ENCODE measurements at places on chromosomes 11 and 22.

DNA sequence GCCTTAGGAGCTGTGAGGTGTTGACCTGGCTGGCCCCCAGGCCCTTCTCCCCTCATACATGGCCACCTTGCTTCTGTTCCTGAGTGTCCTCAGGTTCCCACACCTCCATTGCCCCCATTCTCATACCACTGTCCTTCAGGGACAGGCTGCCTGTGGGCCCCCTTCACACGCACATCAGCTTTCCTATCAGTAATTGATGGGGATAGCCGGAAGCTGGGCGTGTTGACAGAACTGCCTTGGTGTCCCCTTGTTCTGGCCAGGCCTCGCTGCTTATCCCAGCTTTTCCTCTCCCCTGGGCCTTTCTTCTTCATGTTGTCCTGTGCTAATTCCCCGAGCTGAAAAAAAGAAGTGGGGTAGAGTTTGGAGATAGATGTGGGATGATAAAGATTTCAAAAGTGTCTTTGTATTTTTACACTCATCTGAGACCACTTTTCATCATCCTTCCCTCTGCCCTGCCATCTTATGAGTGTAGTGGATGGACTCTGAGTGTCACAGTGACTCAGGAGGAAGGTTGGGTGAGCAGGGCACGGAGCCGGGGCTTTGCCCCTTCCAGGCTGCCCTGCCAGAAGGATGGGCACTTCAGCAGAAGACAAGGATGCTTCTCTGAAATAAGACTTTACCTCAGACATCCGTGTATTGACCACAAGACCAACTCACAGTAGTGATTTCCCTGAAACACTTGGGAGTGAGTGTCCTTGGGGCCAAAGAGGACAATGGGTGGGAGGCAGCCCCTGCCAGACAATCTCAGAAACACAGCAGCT lies 42.8 kb downstream of the MED15 start:
- no peak for DNase-seq

GRCh38 chr11:34318111-34319037 lies 39.4 kb downstream of the ABTB2 start:
- no peak for DNase-seq

DNA sequence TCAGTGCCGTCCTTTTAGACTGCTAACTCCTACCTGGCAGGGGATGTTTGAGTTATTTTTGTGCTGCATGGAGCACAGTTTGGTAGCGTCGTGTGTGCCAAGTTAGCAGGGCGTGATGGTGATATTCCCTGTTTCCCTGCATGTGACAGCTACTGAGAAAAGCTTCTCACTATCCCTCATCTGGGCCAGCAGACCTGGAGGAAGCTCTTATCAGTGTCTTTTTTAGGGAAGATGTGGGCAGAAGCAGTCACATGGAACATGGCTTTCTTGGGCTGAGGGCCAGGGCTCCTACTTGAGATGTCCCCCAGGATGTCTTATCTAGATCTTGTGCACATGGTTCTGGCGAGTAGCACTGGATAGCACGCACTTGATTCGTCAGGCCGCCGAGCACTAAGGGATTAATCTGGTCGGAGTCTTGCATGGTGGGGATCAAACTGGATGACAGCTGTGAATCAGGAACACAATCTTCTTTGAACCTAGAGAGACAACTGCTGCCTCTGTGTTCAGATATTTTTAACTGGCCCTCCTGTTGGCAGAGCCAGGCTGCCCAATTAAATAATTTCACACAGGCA lies 33.8 kb downstream of the TECTA start:
- DNase-seq: no peak

- DNase-seq: no peak
These were observed 97.7 kb downstream of the ZC3H12C start for GRCh38 chr11:110190885-110191284.

DNA sequence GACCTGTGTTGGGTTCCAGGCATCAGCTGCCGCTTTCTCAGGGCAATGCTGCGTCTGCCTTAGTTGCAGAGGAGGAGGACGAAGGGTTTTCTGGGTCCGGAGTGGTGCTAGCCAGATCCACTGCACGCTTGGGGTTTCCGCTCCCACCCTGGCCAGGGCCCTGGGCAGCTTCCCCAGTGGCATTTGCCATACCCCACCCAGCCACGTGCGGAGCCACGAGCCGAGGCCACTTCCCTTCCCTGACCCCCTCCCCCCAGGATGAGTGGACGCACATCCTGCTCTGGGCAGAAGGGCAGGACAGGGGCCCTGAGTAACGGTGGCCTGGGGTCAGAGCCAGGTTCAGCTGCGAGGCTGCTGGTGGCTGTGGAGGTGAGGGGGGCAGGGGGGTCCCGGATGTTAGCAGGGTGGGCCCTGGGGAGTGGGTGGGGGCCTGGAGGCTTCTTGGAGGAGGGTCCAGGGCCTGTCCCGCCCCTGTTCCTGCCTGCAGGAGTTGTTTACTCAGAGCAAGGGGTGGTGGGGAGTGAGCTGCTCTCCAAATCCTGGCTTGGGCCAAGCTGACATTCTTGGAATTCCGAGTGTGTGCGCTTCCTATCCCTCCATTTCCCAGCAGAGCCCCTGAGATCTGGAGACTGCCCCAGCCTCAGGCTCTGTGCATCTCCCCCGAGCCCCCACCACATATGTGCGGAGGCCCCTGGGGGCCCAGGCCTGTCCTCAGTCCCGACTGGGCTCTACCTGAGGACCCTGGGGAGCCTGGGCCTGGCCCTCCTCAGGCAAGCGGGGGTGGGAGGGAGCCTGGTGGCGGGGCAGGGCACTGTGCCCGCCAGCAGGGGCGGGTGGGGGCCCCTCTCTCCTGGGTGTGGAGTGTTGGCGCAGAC lies 1.4 kb downstream of the TSPAN4 start:
- no peak for DNase-seq

DNA sequence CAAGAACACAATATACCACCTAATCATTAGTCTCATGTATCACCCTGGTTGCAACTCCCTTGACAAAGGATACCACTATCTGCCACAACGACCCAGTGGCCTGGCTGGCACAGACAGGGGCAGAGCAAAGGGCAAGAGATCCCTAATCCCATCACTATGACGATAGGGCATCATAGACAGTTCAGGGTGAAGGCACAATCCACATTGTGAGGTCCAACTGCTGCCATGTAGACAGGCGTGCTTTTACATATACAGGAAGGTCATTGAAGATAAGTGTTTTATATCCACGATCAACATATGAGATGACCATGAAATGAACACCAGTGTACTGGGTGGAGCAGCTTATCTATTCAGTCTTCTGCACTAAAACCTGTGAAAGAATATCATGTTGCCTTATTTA lies 94.6 kb downstream of the IGLL1 start:
- no peak for DNase-seq

- no peak for DNase-seq
These were observed 794.1 kb downstream of the BRD1 start for GRCh38 chr22:49033616-49034015.

- no peak for DNase-seq
These were observed 31.6 kb upstream of the ARHGAP32 start for GRCh38 chr11:129223701-129224149.

DNA sequence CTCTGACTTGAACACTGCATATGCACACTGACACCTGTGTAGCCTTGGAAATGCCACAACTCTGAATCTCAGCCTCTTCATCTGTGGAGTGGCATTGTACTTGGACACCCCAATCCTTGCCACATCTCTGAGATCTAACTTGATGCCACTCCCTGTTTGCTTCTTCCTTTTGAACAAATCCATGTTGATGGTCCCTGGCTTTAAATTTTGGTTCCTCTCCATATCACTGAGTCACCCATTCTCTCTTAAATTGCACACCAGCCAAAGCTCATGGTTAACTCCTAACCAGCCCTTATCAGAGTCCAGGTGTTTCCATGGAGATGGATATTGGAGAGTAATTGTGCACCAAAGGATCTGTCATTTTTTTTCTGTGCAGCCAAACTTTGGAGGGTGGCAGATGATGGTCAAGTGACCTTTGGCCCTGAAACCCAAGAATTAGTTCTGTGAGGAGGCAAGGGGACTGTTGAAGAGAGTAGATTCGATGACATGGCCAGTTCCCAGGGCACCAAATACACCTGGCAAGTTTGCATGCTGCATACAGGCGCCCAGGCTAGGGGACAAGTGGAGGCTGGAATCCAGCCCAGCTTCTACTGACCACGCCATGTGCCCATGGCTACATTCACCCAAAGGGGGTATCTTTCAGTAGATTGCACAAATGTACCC lies 25.1 kb upstream of the PAMR1 start:
- DNase-seq: no peak

GRCh38 chr11:134266841-134267251 lies 9.3 kb upstream of the GLB1L3 start:
- DNase-seq: no peak

DNA sequence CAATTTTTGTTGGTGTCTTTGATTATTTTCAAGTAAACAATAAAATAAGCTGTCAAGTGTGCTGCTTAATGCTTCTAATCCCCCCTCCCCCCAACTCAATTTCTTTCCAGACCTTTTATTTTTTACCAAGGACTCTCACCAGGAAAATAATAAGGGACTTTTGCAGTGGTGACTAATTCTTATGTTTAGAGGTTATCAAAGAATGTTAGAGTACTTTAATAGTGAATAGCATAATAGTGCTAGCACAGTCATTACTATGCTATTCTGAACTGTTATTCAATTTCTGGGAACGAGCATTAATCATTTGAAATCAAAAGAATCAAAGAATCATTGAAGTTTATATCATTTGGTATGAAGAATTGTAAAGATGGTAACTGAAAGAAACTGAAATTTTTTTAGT lies 251.4 kb downstream of the DDX10 start:
- DNase-seq: no peak

GRCh38 chr11:75236062-75236461 lies 4.5 kb upstream of the TPBGL start:
- no peak for DNase-seq

- DNase-seq: no peak
These were observed 47.9 kb downstream of the KCNQ1OT1 start for GRCh38 chr11:2651826-2652271.

DNA sequence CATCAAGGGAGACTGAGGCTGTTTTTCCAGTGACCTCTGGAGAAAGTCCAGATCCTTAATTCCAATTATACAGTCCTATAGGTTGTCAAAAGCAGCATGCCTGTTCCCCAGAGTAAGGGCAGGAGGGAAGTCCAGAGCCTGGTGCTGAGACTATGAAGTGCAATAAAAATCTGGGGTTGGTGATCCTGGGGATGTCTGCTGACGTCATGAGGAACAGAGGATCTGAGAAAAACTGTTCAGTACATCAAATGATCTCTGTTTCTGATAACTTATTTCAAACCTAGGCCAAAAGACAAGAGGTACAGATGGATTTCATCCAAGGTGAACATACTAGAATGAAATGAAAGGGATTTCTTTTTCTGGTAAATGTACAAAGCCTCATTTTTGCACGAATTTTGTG lies 12.1 kb downstream of the OR5W2 start:
- DNase-seq: no peak

DNA sequence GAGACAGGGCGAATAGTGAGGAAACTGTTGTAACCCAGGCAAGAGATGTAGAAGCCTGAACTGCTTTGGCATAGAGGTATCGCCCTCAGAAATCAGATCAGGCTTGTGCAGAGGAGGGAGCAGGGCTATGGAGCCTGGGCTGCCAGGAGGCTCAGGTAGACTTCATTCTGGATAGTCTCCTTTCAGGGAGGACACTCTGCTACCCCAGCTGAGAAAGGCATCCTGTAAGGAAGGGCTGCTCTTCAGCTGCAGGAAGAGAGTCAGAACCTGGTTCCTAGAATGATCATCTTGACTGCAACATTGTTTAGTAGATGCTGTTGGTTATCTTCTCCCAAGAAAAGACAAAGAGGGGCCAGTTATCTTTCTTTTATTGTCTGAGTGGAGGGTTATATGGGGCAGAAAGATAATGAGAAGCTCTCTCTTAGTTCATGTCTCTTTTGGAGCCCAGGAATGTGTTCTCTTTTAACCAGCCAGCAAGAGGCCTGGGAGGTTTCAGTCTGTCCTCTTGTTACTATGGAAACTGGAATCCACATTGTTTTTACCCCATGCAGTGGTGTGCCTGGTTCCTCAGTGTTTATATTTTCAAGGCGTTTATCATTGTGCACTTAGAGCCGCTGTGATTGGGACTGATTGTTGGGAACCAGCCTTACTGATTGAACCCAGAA lies 95.7 kb downstream of the STIM1 start:
- no peak for DNase-seq

GRCh38 chr22:24434471-24435322 lies 7.3 kb downstream of the ADORA2A start:
- peak; percentile 72 for DNase-seq

DNA sequence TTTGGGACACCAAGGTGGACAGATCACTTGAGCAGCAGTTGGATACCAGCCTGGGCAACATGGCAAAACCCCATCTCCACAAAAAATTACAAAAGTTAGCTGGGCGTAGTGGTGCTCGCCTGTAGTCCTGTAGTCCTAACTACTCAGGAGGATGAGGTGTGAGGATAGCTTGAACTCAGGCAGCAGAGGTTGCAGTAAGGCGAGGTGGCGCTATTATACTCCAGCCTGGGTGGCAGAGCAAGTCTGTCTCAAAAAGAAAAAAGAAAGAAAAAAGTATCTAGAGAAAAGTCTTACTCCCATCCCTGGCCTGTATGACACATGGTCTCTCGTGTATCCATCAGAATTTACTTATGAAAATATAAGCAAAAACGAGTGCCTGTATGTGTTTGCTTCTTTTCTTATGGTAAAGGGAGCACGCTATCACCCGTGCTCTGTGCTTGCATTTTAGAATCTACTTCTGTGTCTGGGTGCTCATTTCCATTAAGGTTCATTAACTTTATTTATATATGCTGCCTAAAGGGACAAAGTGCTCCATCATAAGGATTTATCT lies 15.4 kb upstream of the CPT1A start:
- DNase-seq: no peak

- no peak for DNase-seq
These were observed 775.0 kb upstream of the API5 start for GRCh38 chr11:42536611-42537360.

DNA sequence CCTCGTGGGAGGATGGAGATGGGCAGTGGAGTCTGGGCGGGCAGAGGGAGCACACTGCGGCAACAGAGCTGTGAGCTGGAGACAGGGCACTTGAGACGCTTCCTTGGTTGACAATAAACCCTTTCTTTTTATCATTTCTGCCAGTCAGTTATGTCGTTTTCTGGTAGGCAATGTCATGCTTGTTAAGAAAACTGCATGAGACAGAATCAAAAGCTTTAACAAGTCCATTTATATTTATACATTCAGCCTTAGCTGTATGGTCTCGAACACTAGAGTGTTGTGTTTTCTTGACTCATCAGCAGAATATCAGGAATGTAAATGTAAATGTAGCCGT lies 31.9 kb downstream of the PPFIA1 start:
- no peak for DNase-seq
